ENCODE measurements at places on chromosomes 12 and 14. TPM values are rescaled to one million over a fixed set of nuclear protein-coding genes. Genes with fewer than 3 reads are reported as not detected.
A peak's percentile ranks its signal among the peaks of the same experiment; 100 is the strongest.

- no peak overlapping the region for H3K27ac ChIP-seq
- no peaks in the 10 kb centered on the region for H3K4me1 ChIP-seq
- no peak overlapping the region for H3K4me3 ChIP-seq
- DNase-seq, result no peak
- H3K36me3 ChIP-seq, result no peaks in the 10 kb centered on the region
Measured at GRCh38 chr14:86221000-86221399, 691.1 kb downstream of the FLRT2 start.

DNA sequence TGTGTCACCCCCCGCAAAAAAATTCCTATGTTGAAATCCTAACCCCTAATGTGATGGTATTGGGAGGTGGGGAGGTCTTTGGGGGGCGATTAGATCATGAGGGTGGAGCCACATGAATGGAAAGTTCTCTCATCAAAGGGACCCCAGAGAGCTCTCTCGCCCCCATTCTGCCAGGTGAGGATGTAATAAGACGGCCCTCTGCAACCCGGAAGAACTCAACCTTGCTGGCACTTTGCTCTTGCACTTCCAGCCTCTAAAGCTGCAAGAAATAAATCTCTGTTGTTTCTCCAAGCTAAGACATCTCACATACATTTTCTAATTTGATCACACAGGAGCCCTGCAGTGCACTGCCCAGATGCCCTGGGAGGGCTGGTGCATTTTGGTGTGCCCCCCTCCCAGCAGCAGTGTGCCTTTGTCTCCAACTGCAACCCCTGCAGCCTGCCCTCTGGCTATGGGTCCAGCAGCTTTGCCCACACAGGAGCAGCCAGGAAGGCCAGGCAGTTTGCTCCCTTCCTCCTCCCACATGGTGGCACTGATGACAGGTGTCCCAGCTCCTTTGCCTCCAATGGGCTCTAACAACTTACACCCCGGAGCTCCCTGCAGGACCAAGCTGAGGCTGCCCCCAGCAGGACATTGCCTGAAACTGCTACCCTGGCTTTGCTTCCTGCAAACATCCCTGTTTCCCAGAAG lies 59.3 kb downstream of the C14orf132 start:
- no peak overlapping the region for H3K27ac ChIP-seq
- DNase-seq, result no peak
- H3K4me1 ChIP-seq, result no peaks in the 10 kb centered on the region
- no peak overlapping the region for H3K4me3 ChIP-seq
- H3K36me3 ChIP-seq, result no peaks in the 10 kb centered on the region

DNA sequence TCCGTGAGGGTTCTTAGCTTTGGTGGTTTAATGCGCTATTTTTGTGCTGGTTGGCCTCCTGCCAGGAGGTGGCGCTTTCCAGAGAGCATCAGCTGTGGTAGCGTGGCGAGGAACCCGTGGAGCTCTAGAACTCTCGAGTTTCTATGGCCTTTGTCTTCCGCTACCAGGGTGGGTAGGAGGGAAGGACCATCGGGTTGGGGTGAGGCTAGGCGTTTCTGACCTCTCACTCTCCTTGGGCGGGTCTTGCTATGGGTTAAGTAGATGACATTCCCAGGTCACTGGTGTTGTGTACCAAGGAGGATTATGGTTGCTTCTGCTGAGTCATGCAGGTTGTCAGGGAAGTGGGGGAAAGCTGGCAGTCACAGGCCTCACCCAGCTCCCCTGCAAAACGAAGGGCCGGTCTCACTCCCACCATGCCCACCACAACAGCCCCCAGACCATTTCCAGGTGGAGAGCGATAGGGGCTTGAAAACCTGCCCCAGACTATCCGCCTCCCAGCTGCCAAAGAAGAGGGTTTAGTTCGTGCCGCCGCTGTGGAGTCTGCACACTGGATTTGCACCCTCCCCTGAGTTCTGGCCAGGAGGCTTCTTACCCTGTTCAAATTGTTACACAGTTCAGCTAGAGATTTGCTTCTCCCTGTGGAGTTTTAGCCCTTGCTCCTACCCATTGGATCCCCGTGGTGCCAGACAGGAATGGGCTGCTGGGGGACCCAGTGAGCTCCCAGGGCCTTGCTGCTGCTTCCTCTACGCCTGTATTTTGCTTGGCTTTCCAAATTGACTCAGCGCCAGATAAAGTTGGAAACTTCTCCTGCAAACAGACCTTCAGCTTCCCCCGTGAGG lies 21.9 kb downstream of the RNFT2 start:
- peak; percentile 39 for DNase-seq
- H3K36me3 ChIP-seq, result no peaks in the 10 kb centered on the region
- peak overlapping the region; percentile 1 for H3K4me3 ChIP-seq
- no peaks in the 10 kb centered on the region for H3K4me1 ChIP-seq
- H3K27me3 ChIP-seq, result no peaks in the 10 kb centered on the region

DNA sequence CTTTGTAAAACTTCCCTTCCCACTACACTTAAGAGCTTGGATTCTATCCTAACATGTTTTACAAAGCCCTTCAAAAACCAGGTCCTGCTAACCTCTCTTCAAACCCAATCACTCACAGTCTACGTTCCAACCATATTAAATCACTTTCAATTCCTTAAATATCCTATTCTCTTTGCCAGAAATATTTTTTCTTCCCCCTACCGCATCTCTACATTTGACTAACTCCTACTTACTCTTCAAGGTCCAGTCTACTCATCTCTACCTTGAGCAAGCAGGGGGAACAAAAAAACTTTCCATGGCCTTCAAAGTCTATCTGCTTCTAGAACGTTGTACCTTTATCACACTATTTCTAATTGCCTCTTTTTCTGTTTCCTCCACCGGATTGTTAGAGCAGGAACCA lies 6.1 kb downstream of the ERGIC2 start:
- no peak overlapping the region for H3K4me3 ChIP-seq
- peaks cover 15% of the 10 kb centered on the region for H3K4me1 ChIP-seq

DNA sequence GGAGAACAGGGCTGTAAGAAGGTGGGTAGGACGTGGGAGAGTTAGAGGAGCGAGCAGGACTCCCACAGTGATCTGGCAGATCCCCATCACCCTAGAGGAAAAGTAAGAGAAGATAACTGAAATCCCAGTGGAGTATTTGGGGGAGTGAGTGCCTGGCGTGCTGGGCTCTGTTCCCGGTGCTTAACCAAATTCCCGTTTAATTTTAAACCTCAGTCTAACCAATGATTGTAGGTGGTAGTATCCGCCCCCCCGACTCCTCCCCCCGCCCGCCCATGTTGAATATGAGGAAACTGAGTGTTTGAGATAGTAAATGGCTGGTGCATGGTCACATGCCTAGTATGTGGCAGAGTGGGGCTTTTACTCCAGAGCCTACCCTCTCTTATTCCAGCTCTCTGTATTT lies 1.2 kb downstream of the TARBP2 start:
- H3K27me3 ChIP-seq, result no peaks in the 10 kb centered on the region
- peak overlapping the region; percentile 94 for H3K27ac ChIP-seq
- H3K4me1 ChIP-seq, result peaks cover 31% of the 10 kb centered on the region

GRCh38 chr12:1531654-1532374 lies 62.6 kb downstream of the FBXL14 start:
- H3K4me3 ChIP-seq, result peak overlapping the region; percentile 26
- no peak overlapping the region for H3K27ac ChIP-seq
- peaks cover 58% of the 10 kb centered on the region for H3K27me3 ChIP-seq

DNA sequence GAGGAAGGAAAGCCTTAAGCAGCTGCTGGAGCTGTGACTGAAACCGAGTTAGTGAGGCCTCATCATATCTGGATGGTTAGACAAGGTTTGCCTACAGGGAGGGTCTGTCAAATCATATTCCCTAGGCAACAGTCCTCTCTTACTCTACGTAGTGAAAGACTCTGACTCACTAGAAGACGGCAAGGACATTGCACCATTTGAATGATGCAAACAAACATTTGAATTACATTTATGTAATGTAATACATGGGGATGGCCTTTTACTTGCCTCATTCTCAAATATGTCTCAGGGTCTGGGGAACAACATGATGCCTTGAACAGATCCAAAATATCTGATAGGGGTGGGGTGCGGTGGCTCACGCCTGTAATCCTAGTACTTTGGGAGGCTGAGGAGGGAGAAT lies 29.8 kb upstream of the STRAP start:
- H3K4me1 ChIP-seq, result no peaks in the 10 kb centered on the region
- H3K27ac ChIP-seq, result no peak overlapping the region
- no peaks in the 10 kb centered on the region for H3K27me3 ChIP-seq
- no peak for DNase-seq
- H3K4me3 ChIP-seq, result no peak overlapping the region

GRCh38 chr12:70598467-70599193 lies 38.6 kb downstream of the PTPRB start:
- no peaks in the 10 kb centered on the region for H3K4me1 ChIP-seq
- H3K36me3 ChIP-seq, result no peaks in the 10 kb centered on the region
- H3K4me3 ChIP-seq, result no peak overlapping the region
- no peak for DNase-seq

IAPP gene
- not detected for total RNA-seq

DNAI7 gene
- not detected for total RNA-seq

KLHL33 gene
- 0.09 TPM for total RNA-seq
